ENCODE measurements at places on chromosomes 16 and 17. TPM values are rescaled to one million over a fixed set of nuclear protein-coding genes. Genes with fewer than 3 reads are reported as not detected.

GRCh38 chr16:86381491-86381890 lies 128.8 kb upstream of the FOXF1 start:
- H3K27ac ChIP-seq, result no peak overlapping the region
- no peak for DNase-seq
- H3K4me1 ChIP-seq, result no peaks in the 10 kb centered on the region
- no peaks in the 10 kb centered on the region for H3K27me3 ChIP-seq
- H3K36me3 ChIP-seq, result no peaks in the 10 kb centered on the region
- H3K4me3 ChIP-seq, result no peak overlapping the region

DNA sequence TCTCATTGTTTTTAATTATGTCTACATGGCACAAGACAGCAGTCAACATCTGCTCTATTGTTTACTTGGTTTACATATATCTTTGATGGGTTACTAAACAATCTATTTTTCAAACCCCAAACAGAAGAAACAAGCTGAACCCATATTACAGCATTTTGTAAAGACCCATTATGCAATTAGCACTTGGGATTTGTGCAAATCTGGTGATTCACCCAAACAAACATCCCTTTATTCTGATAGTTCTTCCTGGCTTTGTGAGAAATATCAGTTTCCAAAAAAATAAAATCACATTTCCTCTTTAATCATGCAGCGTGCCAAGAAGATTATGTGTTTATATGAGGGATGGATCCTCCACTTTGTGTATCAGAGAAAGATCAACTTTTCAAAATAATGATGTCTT lies 16.8 kb upstream of the RBFOX1 start:
- no peaks in the 10 kb centered on the region for H3K27me3 ChIP-seq
- H3K36me3 ChIP-seq, result no peaks in the 10 kb centered on the region
- H3K4me1 ChIP-seq, result no peaks in the 10 kb centered on the region
- no peak overlapping the region for H3K27ac ChIP-seq
- no peak overlapping the region for H3K4me3 ChIP-seq
- no peak for DNase-seq

DNA sequence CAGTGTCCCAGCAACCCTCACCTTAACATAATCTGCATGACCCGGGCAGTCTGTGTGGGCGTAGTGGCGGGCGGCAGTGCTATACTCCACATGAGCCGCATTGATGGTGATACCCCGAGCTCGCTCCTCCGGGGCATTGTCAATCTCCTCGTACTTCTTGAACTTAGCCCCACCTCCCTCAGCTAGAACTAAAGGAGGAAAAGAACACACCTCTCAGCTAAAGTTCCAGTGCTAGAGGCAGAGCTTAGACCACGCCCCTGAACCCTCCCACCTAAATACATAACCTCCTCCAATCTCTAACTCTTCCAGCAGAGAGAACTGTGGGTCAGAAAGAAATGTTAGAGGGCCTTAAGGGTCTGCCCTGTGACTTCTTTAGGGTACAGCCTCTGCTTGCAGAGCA lies 855 bp downstream of the TUFM start:
- DNase-seq, result peak; percentile 61
- peak overlapping the region; percentile 90 for H3K4me3 ChIP-seq
- peak overlapping the region; percentile 93 for H3K27ac ChIP-seq
- H3K4me1 ChIP-seq, result peaks cover 35% of the 10 kb centered on the region
- no peaks in the 10 kb centered on the region for H3K27me3 ChIP-seq
- peaks cover 33% of the 10 kb centered on the region for H3K36me3 ChIP-seq

MRPL58 gene
- 46.2 TPM for total RNA-seq

CTRB1 gene
- not detected for total RNA-seq
